Effector memory CD8-positive, alpha-beta T cell (primary cell): ENCODE measurements at places on chromosomes 7 and 10.

DNA sequence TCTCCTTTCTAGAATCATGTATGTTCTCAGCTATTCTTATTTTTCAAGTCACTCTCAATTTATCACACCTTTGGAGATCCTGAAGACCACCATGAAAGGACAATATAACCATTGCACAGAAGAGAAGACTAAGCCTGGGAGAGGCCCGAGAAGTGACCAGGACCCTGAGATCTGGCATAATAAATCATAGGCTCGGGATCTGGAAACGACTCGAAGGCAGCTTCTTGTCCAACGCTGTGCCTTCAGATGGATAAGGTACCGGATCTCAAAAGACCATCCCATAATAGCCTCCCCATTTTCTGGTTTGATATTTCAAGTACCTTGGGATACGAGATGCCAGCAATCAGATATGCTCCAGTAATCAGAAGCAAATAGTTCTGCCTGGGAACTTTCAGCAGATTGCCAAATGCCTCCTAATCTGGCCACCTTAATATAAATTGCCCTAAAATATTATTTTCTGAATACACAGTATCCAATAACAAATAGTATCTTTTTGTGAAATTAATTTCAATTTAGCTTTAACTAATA lies 179.2 kb upstream of the ZMIZ1 start:
- H3K27me3 ChIP-seq: peaks cover 39% of the 10 kb centered on the region
- H3K36me3 ChIP-seq: peaks cover 4% of the 10 kb centered on the region
- no peak for DNase-seq
- H3K4me3 ChIP-seq: no peak overlapping the region

DNA sequence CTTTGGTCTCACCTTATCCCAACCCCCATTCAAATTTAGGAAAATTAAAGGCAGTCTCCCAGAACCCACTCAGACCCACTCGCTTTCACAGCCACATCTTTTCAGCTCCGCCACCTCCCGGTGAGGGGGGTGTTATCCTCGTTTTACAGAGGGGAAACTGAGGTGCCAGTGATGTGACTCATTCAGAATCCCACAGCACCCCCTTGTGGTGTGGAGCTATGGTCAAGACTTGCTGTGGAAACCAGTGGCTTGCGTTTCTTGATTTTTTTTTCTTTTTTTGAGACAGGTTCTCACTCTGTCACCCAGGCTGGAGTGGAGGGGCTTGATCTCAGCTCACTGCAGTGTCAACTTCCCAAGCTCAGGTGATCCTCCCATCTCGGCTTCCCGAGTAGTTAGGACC lies 27.6 kb downstream of the SLC35G1 start:
- no peaks in the 10 kb centered on the region for H3K36me3 ChIP-seq
- no peak overlapping the region for H3K27ac ChIP-seq
- DNase-seq: no peak

GRCh38 chr7:128321044-128321422 lies 22.7 kb downstream of the RBM28 start:
- peak overlapping the region; percentile 86 for H3K27ac ChIP-seq
- H3K4me3 ChIP-seq: peak overlapping the region; percentile 69
- no peaks in the 10 kb centered on the region for H3K27me3 ChIP-seq
- DNase-seq: no peak
- peaks cover 44% of the 10 kb centered on the region for H3K36me3 ChIP-seq

- no peaks in the 10 kb centered on the region for H3K4me1 ChIP-seq
- no peaks in the 10 kb centered on the region for H3K36me3 ChIP-seq
- H3K27me3 ChIP-seq: peaks cover 24% of the 10 kb centered on the region
These were observed 146.0 kb downstream of the RAPGEF5 start for GRCh38 chr7:22210967-22211366.

DNA sequence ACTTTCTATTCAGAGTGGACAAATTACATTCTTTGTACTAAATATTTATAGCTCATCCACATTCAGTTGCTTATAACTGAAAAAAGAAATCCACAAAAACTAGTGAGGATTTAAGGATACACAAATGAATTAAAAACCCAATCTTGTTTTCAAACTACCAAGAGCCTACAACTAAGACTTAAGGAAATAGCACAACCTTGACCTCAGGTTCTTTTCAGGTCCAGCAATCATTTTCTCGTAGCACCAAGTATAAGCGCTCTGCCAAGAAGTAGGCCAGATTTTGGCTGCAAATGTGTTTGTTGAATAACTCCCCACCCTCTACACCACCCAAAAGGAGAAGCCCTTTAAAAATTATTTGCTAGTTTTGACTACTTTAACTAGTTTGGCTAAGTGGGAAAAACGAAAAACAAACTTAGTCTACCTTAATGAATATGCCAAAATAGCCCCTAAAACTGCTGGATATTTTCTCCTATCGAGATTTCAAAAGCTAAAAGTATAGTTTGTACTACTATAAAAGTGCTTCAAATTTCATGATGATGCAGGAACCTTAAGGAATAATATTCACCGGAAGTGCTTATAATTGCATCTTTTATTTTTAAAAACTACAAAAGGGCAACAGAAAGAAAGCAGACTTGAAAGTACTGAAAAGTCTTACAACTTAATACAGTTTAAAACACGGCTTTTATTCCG lies 2.7 kb upstream of the KMT2E start:
- DNase-seq: no peak
- peaks cover 87% of the 10 kb centered on the region for H3K36me3 ChIP-seq
- peaks cover 36% of the 10 kb centered on the region for H3K4me1 ChIP-seq
- peak overlapping the region; percentile 100 for H3K27ac ChIP-seq
- H3K27me3 ChIP-seq: no peaks in the 10 kb centered on the region

DNA sequence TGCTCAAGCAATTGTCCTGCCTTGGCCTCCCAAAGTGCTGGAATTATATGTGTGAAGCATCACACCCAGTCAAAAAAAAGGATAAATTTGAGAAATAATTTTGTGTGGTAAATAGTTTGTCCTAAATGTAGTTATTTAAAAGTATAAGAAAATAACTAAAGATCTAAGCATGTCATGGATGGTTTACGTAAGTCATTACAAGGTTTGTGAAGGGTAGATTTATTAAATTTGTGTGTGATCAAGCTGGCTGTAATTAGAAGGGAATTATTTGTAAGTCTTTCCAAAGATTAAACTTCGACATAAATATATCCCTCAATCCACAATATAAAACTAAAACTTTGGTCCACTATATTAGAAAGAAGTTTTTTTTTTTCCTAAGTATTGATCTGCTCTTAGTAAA lies 28.6 kb downstream of the ORC5 start:
- H3K4me1 ChIP-seq: no peaks in the 10 kb centered on the region
- H3K4me3 ChIP-seq: no peak overlapping the region
- no peaks in the 10 kb centered on the region for H3K27me3 ChIP-seq
- H3K27ac ChIP-seq: no peak overlapping the region

- H3K27ac ChIP-seq: no peak overlapping the region
- H3K36me3 ChIP-seq: no peaks in the 10 kb centered on the region
- H3K4me3 ChIP-seq: no peak overlapping the region
These were observed 100.6 kb downstream of the RBM20 start for GRCh38 chr10:110744782-110745181.

DNA sequence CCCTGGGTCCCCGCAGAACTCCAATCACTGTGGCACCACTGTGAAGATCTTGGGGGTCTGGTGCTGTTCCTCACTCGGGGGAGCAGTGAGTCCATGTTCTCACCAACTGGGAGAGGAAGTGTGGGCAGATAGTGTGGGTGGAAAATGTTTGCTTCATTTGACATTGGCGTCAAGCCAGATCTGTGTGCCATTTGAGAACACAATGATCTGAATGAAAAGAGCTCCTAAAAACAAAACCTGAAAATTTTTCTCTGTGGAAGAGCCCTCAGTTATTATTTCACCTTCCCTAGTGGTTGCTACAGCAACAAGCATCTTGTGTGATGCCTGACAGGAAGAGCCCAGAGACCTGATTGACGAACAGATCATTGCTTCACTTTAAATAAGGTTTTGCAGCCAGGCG lies 125.6 kb downstream of the VIPR2 start:
- H3K27me3 ChIP-seq: peaks cover 44% of the 10 kb centered on the region
- H3K36me3 ChIP-seq: no peaks in the 10 kb centered on the region
- H3K4me3 ChIP-seq: no peak overlapping the region
- H3K4me1 ChIP-seq: peaks cover 4% of the 10 kb centered on the region
- no peak for DNase-seq
- H3K27ac ChIP-seq: peak overlapping the region; percentile 9

DNA sequence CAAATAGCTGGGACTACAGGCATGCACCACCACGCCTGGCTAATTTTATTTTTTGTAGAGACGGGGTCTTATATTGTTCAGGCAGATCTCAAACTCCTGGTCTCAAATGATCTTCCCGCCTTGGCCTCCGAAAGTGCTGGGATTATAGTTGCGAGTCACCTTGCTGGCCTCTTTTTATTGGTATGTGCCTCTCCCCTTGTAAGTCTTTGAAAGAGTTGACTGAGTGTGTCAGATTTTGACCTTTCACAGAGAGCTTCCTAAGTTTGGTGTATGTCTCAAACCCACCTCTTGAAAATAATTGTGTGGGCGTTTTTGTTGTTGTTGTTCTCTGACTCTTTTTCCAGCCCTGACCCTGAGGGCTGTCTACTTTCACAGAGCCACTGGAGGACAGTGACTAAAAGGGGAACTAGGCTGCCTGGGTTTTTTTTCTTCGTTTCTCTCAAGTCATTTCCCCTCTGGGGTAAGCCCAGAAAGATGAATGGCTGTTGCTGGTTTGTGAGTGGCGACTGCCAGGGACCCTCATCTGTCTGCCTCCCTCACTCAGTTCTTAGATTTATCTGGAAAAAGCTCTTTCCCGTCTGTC lies 262.8 kb downstream of the ZEB1 start:
- peaks cover 27% of the 10 kb centered on the region for H3K27me3 ChIP-seq
- H3K4me3 ChIP-seq: no peak overlapping the region
- H3K27ac ChIP-seq: no peak overlapping the region
- H3K36me3 ChIP-seq: no peaks in the 10 kb centered on the region

- no peak for DNase-seq
- no peak overlapping the region for H3K27ac ChIP-seq
- H3K4me3 ChIP-seq: no peak overlapping the region
- no peaks in the 10 kb centered on the region for H3K4me1 ChIP-seq
- H3K27me3 ChIP-seq: no peaks in the 10 kb centered on the region
- H3K36me3 ChIP-seq: peaks cover under 1% of the 10 kb centered on the region
These were observed 71.4 kb downstream of the AHR start for GRCh38 chr7:17369691-17370426.

GRCh38 chr7:156051884-156052283 lies 239.6 kb upstream of the SHH start:
- H3K27ac ChIP-seq: no peak overlapping the region
- no peaks in the 10 kb centered on the region for H3K27me3 ChIP-seq
- no peaks in the 10 kb centered on the region for H3K4me1 ChIP-seq
- H3K4me3 ChIP-seq: no peak overlapping the region
- no peak for DNase-seq

DNA sequence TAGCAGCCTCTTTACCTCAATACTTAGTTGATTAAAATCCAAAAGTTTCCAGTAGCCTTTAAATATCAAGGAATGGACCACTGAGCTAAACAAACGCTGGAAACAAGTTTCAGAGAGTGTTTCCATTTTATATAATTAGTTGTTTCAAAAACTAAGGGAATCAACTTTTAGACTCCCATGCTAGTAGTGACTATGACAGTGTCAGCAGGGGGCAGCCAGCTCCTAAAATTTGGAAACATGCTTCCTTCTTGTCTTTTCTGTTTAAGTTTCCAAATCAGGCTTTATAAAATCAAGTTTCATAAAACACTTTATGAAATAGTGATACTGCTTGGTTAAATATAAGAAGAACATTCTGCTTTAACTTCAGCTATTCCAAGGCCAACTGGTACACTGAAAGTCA lies 138.2 kb upstream of the TMEM229A start:
- H3K27ac ChIP-seq: no peak overlapping the region
- H3K4me1 ChIP-seq: no peaks in the 10 kb centered on the region
- no peak overlapping the region for H3K4me3 ChIP-seq
- no peaks in the 10 kb centered on the region for H3K36me3 ChIP-seq
- no peak for DNase-seq

GRCh38 chr7:106285855-106286492 lies 1.2 kb upstream of the NAMPT start:
- H3K4me3 ChIP-seq: peak overlapping the region; percentile 87
- H3K27me3 ChIP-seq: no peaks in the 10 kb centered on the region
- H3K27ac ChIP-seq: peak overlapping the region; percentile 97
- DNase-seq: no peak
- peaks cover 17% of the 10 kb centered on the region for H3K4me1 ChIP-seq
- H3K36me3 ChIP-seq: peaks cover 36% of the 10 kb centered on the region

DNA sequence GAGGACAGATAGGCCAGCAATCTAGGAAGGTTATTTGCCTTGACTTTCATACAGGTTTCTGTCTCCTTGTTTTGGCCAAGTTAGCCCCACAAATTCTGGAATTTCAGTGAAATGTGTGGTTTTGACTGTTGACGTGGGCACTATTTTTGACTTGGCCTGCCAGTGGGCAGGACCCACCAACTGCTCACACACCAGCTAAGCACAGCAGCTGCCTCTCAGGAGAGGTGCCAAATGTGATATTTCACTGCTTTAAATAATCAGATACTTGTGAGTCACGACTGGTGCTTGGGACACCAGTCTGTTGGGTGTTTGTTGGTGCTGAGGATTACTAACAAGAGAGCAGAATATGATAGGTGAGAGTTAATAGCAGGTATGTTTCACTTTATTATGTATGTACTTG lies 409.7 kb upstream of the MTPN start:
- DNase-seq: no peak
- no peaks in the 10 kb centered on the region for H3K36me3 ChIP-seq
- no peaks in the 10 kb centered on the region for H3K27me3 ChIP-seq
- no peak overlapping the region for H3K27ac ChIP-seq
- H3K4me3 ChIP-seq: no peak overlapping the region

GRCh38 chr10:130749911-130750310 lies 561.6 kb downstream of the TCERG1L start:
- no peak overlapping the region for H3K4me3 ChIP-seq
- H3K27ac ChIP-seq: no peak overlapping the region
- H3K4me1 ChIP-seq: no peaks in the 10 kb centered on the region
- H3K36me3 ChIP-seq: peaks cover 2% of the 10 kb centered on the region
- peaks cover 16% of the 10 kb centered on the region for H3K27me3 ChIP-seq
- DNase-seq: no peak

DNA sequence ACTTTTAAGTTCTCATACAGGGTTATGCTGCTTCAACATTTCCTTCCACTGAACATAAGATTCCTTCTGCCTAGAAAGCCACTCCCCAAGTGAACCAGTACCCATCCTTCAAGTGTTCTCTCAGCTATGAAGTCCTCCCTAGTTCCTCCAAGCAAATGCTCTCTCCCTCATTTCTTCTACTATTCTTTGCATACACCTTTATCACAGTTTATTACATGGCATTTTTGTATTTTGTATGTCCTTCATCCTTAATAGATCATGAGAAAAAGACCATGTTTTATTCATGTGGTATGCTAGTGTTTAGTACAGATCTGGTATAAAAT lies 1.9 kb downstream of the SYPL1 start:
- peak overlapping the region; percentile 84 for H3K4me3 ChIP-seq
- H3K27ac ChIP-seq: peak overlapping the region; percentile 62
- no peaks in the 10 kb centered on the region for H3K27me3 ChIP-seq
- peaks cover 31% of the 10 kb centered on the region for H3K36me3 ChIP-seq

- no peak overlapping the region for H3K4me3 ChIP-seq
- H3K36me3 ChIP-seq: no peaks in the 10 kb centered on the region
- H3K27ac ChIP-seq: no peak overlapping the region
- no peak for DNase-seq
- H3K4me1 ChIP-seq: no peaks in the 10 kb centered on the region
- H3K27me3 ChIP-seq: peaks cover 39% of the 10 kb centered on the region
These were observed 38.2 kb upstream of the CFAP46 start for GRCh38 chr10:132980426-132981172.
